ENCODE measurements at places on chromosomes 6 and 20.

GRCh38 chr6:147221739-147222138 lies 17.5 kb downstream of the STXBP5 start:
- DNase-seq: no peak

DNA sequence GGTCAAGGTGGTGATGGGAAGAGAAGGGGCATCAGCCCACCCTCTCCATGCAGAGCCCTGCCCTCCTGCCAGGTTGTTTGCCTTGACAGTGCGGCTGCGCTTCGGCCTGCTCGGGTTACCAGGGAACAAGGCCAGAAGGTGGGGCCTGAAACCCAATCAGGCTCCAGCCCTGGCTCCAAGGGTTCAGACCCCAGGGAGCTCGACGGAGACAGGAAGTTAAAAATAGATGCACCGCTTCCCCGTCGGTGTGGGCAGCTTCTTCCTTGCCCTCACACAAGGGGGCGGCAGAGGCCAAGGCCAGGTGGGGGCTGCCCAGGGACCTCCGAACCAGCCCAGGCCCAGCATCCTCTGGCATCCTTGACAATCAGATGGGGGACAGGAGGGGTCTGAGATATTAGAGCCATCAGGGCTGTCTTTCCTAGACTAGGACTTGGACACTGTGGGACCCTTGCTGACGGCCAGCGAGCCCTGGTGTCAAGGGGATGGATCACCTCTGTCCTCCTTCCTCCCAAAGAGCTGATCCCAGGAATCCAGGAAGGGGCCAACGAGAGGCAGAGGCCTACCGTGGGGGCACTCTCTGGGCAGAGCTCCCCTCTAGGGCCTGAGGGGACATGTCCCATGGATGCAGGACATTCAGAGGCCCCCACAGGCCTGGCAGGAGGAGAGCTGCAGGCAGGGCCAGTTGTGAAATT lies 65.2 kb downstream of the RIPOR3 start:
- DNase-seq: peak; percentile 49

DNA sequence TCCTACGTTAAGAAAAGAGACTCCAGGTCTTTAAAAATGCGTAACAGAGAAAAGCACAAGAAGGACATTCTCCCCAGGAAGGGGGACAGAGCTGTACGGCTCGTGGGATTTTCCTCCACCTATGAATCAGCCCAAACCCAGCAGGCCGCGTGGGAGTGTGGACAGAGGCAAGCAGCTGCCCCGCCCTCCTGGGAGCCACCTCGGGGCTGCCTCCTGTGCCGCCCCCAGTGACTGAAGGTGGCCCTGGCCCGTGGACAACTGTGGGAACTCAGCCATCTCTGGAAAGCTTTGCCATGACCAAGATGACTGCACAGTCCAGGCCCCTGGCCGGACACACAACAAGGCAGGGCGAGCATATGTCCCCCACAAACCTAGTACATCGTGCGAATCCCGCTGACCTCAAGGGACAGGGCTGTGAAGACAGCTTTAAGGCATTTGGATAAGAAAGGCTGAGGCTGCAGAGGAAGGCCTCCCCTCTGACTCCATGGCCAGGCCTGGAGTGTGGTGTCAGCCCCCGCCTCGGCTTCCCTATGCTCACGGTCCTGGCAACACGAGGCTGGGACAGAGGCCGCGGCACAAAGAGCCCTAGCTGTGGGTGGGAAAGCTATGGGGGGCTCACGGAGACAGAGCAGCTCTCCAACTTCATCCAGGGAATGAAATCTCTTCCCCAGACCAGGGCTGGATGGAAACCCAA lies 26.9 kb downstream of the PXDC1 start:
- DNase-seq: no peak

DNA sequence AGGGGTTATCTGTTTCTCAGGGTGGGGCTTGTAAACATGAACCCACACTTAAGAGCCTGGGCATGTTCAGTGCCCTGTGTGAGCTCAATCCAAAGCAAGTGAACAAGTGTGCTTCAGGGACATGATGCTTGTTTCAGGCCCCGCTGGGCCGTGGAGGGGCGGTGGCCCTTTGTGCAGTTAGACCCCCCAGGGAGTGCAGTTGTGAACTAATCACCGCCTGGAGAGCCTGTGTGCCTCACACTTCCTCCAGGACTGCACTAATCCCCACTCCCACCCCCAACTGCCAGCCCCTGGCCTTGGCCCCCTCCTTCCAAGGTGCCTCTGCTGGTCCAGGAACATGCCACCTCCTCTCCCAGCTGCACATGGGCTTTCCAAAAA lies 58.1 kb downstream of the RREB1 start:
- no peak for DNase-seq

DNA sequence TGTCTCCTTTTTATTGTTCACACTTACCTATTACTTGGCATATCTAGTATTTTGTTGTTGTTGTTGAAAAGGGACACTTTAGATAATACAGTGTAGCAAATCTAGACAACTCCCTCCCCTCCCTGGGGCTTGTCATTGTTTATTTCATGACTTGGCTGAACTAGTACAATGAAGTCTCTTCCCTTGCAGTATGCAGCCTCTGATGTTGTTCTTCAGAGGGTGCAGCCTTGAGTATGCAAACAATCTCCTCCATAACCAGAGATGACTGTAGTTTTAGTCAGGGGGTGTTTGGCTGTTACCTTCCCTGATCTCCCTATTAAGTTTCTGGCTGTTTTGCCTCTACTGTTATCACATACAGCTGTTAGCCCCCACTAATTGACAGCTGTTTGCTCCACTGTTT lies 315.4 kb upstream of the RUNX2 start:
- DNase-seq: no peak

DNA sequence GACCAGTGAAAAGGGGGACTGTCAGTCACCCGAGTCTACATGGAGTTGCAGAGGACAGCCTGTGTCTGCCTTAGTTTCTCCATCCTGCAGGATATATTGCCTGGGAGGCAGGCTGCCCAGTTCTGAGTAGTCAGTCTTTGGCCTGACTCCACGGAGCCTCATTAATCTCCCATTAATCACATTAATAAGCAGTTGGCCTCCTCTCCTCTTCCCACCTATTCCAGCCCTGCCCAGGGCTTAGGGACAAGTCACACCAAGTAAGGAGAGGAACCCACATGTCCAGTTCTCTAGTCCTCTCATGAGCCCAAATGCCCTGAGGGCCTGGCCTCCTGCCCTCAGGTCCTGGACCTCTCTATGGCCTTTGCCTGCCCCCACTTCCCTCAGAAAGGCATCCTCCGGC lies 1.3 kb upstream of the MUCL3 start:
- DNase-seq: no peak

DNA sequence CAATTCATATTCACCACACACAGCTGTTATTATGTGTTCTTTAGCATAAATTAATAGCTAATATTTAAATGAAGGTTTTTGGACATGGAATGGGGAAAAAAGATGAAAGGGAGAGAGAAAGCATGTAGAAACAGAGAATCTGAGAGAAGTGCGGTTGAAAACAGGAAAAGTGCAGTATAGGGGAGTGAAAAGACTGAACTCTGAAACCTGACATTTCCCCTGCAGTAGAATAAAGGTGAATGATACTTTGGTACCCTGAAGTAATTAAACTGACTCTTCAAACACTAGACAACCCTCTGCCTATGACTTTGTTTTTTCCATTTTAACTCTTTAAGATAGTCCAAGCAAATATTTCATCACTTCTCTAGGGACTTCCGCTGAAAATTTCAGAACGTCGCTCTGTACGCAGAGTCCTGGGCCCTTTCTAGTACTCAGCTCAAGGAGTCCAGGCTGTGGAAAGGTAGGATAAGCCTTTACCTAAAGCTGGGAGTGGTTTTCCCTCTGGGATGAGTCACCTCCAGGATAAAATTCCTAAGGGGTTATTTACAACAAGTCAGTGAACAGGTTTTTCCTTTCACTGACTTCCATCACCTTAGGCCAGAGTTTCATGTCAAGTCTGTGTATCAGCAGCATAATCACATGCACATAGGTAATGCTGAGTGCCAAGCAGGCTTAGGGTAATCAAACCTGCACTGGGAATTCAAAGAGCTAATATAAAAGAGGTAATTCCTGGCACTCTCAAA lies 614.5 kb downstream of the PKHD1 start:
- no peak for DNase-seq

DNA sequence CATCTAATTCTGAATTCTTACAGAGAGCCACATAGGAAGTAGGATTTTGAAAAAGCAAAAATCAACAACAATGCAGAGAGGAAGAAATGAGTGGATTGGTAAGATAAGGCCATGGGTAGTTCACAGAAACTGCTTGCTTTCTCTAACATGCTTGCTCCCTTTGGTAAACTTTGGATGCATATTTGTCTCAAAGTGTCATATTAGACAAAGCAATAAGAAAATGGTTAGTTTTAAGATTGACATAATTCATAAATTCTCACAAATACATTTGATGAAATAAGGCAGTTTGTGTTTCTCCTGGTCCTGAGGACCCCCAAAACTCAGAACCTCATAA lies 31.7 kb downstream of the UTRN start:
- no peak for DNase-seq

DNA sequence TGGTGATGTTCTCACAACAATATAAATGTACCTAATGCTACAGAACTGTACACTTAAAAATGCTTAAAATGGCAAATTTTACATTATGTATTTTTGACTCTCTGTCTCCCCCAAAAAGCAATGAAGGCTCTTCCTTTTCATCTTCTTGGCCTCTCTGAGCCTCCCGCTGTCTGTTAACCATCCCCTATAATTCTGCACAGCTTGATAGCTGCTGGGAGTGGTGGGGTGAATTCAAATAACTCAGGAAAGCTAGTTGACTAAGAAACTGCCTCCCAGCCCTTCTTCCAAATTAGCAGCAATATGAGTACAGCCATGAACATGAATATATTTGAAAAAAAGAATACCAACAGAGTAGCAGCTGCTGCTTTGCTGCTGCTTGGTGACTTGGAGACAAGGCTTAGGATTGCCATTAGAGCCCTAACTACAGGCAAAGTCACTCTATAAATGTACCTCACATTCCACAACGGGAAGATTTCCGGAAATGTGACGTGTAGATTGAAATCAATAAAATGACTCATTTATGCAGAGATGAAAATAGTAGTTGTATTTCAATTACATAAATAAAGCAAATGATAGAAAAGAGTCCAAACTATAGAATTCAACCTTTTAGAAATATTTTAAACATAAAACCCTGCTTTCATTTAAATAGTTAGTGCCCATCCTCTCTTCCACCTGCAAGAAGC lies 200.1 kb upstream of the HEY2 start:
- DNase-seq: no peak

DNA sequence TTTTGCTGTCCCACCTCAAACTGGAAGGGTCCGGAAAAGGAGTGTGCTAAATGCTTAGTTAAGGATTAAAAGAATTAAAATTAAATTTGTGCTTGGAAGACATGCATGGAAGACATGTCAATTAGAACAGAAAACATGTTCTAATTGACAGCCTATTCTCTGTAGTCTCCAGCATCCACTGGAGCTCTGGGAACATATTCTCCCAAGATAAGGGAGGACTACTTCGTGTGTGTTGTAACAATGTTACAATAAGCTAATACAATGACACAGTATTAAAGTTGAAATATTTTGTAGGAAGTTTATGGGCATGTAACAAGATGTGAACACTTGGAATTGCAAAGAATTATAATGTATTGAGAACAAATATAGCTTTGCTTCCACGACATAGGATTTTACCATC lies 567.4 kb upstream of the CITED2 start:
- no peak for DNase-seq

DNA sequence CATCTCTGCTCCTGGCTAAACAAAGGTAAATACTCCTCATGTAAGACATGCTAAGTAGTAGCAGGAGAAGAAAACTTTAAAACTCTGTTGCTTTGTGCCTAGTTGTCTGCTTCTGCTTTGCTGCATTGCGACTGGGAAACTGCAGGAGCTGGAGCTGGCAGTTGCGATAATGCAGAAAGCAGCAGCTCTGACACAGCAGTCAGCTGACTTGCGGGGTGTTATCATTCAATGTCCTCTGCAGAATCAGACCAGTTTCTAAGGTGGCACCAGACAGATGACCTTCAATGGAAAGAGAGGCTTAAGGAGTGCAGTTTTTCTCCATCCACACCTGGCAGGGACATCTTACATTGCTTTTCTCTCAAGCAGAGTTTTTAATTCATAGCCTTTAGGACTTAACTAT lies 69.9 kb upstream of the SOX4 start:
- DNase-seq: no peak

DNA sequence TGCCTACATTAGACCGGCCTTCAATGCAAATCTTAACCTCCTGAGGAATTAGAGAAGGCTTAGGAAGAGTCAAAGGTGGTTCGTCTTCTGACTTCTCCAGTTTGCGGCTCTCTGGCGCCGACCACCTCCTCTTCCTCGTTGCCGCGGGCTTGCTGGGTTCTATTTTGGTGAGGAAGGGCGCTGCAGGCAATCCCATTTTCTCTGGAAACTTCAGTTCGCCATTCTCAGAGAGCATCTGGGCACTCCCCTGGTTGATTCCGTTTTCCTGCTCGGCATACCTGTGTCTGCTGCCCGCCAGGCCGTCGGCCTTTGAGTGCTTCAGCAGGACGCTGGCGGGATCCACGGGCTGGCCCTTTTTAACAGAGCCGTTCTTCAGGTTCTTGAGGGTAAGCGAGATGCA lies 67.9 kb downstream of the GMPR start:
- no peak for DNase-seq

DNA sequence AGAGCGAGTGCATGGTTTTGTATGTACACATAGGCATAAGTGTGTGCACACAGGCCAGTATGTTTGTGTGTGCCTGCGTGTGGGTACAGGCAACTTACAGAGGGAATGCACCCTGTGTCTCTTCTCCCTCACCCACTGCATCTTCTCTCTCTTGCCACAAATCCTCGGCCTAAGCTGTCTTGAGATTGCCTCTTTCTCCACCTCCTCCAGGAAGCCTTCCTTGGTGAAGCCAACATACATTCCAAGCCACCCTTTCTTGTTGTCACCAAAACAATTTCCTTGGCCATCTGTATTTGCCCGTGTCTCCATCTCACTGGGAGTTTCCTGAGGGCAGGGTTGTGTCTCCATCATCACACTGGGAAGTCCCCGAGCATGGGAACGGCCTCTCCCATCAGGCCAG lies 29.8 kb upstream of the MLN start:
- no peak for DNase-seq

DNA sequence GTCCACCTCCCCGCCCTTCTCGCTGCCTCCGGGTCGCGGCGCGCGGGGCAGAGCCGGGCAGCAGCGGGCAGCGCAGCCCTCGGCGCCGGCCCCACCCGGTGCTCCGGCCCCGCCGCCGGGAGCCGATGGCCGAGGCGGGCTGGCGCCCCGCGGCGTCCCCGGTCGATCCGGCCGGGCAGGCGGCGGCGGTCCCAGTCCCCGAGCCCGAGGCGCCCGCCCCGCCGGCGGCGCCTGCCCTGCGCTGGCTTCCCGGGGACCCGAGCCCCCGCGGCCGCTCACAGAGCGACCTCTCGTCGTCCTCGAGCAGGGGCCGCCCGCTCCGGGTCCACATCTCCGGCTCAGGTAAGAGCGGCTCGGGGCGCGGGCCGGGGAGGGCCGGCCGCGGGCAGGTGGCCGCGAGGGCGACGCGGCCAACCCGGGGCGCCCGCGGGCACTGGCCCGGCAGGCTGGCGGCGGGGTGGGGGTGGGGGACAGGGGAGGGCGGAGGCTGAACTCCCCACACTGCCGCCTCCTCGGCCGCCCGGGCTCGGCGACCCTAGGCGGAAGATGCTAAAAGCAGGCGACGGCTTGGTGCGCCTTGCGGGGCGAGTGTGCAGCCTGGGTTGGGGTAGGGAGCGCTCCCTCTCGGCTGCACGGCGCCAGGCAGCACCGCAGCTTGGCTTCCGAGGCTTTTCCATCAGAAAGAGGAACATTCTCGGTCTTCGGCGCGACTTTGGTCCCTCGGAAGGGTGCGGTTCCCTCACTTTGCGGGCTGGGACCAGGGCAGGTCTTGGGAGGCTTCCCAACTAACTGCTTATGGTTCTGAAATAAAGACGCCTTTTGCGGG lies 25.6 kb upstream of the FUCA2 start:
- DNase-seq: peak; percentile 48

GRCh38 chr20:36848078-36848660 lies 27.8 kb upstream of the TLDC2 start:
- DNase-seq: peak; percentile 93

GRCh38 chr20:13216533-13216932 lies 4.5 kb upstream of the ISM1 start:
- no peak for DNase-seq
